NCI-H446 (cell line): ENCODE measurements at places on chromosomes 3 and 15.

GRCh38 chr3:84600703-84601225 lies 358.0 kb upstream of the CADM2 start:
- no peak for DNase-seq

DNA sequence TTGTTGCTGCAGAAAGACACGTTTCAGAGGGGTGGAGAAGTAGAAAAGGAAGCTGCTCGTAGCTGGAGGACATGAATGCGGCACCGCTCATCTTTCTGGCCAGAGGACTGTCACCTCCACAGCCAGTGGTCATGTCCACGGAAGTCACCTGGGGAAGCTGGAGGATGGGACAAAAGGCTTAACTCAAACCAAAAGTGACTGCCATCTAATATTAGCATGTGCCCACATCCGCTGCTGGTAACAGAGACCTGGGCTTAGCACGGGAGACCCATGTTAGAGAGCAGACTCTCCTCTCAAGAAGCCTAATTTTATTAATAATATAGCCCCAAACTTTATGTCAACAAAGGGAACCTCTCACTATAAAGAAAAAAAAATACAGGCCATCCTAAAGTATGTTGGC lies 5.9 kb downstream of the MEX3B start:
- DNase-seq: no peak

DNA sequence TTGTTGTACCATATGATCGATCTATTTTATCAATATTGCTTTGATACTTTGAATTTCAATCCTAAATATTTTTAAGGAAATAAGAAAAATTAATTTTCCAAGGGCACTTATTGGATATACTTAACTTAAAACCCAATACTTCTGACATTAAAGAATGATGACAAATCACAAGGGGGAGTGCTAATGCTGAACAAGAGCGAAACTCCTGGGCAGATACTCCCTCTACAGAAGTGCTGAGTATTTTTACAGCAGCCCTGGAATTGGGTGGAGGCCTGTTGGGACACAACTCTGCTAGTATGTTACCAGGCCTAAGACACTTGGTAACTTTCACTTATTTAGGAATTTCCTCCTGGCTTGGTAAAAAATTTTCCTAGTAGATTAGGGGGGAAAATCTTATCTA lies 46.2 kb downstream of the DENND6A start:
- no peak for DNase-seq

DNA sequence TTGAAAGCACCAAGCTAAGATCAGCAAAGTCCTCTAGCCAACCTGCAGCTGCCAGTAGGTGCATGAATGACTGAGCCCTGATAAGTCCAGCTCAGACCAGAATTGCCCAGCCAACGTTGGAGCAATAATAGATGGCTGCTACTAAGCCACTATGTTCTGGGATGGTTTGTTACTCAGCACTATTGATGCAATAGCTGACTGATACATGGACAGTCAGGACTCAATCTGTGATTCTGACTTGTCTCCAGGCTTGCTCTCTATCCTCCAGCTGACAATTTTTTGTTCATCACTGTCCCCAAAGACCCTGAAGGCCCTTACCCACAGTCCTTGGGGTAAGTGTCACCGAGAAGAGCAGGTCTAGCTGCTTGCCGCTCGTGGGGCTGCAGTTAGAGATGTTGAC lies 55.3 kb downstream of the CDCP1 start:
- DNase-seq: no peak

GRCh38 chr3:128282380-128283196 lies 129.3 kb downstream of the EEFSEC start:
- no peak for DNase-seq

DNA sequence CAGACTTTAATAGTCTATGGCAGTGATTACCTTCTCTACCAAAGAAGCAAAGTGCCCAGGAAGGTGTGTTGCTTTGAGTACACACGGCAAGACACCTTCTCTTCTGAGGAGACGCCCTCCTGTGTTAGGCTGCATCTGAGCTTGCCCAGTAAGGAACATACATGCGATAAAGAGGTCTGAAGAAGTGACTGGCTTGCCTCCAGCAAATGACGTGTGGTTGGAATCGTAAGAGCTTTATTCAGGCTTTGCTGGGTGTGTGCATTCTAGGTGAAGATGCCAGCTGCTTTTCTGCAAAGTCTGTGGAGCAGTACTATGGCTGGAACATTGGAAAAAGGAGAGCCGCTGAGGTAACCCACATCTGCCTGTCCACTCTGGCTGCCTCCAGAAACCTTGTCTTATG lies 22.4 kb downstream of the MAP6D1 start:
- DNase-seq: no peak

GRCh38 chr3:73508330-73508954 lies 116.3 kb downstream of the PDZRN3 start:
- peak; percentile 1 for DNase-seq

DNA sequence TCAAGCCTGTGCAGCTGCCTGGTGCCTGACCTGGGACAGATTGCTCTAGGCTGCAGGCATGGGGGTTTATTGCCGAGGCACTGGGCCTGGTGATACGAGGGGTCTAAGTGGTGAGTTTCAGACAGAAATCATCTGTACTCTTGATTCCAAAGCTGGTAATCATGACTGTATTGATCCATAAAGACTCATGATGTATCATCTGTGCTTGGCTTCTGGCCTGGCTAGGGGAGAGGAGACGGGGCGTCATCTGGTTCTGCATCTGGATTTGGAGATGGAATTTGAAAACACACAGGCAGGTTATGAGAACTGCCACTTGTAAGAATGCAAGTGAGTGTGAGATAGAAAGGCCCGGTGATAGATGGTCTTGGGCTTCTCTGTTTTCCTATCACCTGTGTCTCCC lies 337.4 kb upstream of the C2CD4B start:
- DNase-seq: no peak

GRCh38 chr3:86792316-86792715 lies 198.6 kb downstream of the VGLL3 start:
- DNase-seq: peak; percentile 11

DNA sequence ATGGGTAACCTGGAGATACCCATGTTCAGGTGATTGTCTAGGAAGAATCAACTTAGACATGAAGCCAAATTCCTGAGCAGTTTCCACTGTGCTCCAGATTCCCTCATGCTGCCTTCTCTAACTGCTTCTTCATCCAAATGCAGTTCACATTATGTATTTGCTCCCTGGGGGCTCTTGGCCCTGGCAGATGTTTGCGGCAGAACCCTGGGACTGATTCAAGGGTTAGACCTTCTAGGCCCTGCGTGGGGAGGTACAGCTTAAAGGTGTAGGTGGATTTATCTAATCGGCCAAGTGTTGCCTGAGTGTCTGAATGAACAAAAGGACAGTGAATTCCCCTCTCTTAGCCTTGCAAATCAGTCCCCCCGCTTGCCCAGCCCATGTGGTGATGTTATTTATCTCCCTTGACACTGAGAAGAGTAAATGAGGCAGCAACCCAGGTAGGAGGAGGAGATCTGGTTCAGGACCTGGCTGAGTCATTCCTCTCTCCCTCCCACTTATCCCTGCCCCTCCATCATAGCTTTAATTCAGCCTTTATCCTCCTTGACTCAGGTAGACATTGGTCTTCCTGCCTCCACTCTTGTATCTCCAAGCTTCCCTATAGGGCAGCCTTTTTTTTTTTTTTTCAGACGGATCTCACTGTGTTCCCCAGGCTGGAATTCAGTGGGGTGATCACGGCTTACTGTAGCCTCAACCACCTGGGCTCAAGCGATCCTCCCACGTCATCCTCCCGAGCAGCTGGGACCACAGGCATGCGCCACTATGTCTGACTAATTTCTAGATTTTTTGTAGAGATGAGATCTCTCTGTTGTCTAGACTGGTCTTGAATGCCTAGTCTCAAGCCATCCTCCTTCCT lies 54.8 kb downstream of the MAGEF1 start:
- DNase-seq: no peak

DNA sequence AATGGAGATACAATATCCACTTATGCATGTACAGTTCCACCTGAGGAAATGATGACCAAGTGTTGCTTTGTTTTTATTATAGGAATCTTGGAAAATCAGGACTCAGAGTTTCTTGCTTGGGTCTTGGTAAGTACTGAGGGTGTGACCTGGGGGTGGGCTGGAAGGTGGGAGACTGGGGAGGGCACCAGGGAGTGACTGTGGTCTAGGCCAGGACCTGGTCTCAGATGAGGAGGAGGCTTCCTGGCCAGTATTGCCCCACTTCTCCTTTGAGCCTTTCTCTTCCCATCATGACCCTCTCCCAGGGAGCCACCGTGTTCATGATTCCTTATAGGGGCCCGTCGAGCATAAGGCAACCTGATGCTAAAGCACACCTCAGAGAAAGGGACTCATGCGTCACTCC lies 133.4 kb downstream of the SSR3 start:
- no peak for DNase-seq

DNA sequence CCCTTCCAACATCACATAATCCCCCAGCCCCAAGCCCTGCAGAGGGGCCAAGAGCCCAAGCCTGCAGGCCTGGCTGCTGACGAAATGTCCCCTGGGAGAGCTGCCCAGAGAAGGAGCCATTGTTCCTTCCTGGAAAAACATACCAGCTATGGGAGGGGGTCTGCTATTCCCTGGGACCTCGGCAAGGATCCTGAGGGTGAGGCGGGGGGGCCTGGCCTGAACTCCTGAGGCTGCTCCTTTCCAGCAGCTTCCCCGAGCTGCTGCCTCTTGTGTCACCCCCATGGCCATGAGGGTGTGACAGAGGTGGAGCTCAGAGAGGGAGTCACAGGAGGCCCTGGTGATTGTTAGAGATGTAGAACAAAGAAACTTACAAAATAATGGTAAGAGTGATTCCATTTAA lies 12.9 kb downstream of the LOXL1 start:
- no peak for DNase-seq

GRCh38 chr3:173933113-173933512 lies 535.6 kb downstream of the NLGN1 start:
- DNase-seq: no peak

- DNase-seq: no peak
Observed at GRCh38 chr3:16090706-16091105, 83.8 kb upstream of the GALNT15 start.

GRCh38 chr3:61847784-61848462 lies 286.6 kb downstream of the PTPRG start:
- no peak for DNase-seq

DNA sequence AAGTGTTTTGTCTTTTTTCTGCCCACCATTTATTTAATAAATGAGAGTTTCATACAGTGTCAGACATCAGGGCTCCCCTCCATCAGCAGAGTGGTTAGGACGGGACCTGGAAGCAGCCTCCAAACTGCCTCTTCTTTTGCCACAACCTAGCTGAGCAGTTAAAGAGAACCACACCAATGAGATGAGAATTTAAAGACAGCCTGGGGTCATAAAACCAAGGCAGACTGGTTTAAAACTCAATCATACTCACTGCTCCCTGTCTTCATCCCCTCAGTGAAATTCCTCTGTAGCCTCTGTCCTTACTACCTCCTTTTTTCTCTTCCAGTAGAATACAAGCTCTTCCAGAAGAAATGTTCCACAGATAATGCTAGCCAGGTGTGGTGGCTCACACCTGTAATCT lies 78.7 kb downstream of the WWTR1 start:
- DNase-seq: no peak

DNA sequence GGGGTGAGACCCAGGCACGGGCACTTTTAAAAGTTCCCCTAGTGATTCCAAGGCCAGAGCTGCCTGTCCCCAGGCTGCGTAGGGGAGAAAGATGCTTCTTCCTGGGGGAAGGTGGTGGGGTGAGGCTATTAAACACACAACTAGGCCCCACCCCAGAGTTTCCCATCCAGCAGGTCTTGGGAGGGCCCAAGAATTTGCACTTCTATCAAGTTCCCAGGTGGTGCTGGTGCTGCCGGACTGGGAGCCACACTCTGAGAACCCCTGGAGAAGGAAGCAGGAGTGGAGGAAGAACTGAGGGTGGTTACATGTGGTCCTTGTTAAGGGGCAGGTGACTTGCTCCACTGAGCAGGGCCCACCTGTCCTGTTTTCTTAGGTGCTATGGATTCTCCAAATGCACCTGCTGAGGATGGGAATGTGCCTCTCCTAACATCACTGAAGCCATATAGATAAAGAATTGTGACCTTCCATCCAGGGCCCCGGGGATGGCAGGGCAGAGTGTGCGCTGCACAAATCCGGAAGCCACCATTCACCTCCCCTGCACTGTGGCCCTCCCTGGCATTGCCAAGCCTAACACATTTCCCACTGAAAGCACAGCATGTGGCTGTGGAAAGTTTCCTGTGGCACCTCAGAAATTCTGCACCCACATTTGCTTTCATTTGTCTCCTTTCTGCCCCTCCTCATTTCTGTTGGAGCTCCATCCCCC lies 111.5 kb upstream of the MEF2A start:
- no peak for DNase-seq

DNA sequence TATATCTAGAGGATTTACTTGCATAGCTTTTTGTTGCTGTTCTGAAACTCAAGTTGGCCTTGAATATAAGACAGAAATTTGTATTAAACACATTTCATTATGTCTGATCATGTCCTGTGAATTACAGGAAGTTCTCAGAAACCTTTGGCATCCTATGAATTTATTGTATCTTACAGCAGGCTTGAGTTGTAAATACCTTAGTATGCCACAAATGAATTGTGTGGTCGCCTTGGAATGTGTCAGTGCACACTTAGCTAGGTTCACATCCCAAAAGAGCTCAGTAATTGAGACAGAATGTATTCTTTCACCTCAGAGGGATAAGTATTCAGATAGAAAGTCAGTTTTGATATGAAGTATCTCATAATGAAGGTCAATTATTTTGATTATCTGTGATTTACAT lies 83.4 kb downstream of the NEK11 start:
- DNase-seq: no peak

DNA sequence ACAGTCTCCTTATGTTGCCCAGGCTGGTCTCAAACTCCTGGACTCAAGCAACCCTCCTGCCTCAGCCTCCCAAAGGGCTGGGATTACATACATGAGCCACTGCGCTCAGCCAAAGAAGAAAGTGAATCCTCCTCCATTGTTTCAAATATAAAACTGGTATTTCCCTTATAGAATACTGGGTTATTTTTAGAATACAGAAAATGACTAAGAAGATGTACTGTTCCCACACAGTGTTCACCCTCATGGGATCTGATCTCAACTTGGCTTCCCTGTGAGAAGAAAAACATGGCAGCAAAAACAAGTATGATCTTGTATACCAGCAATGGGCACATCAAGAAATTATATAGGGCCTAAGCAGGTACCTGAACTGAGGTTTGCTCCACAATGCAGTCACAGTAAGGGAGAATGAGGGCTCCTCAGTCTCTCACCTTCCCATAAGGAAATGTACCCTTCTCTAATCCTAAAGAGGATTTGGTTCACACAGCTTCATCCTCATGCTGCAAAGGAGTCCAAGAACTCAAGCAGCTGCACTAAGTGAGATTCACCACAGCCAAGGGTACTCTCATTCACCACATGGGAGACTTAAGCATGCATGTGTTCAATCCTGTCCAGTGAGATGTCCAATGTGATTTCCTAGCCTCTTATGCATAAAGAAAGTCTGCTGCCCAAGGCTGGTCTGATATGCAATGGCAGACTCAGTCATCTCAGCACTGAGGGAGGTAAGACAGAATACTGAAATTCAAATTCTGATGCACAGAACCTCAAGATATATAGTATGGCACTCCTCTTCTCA lies 25.8 kb downstream of the USP4 start:
- no peak for DNase-seq
